ENCODE measurements at places on chromosomes 7 and 10.

- no peak for DNase-seq
Observed at GRCh38 chr10:100551196-100551595, 15.5 kb downstream of the HIF1AN start.

GRCh38 chr10:70355051-70356021, 27.1 kb downstream of the LRRC20 start:
- peak; percentile 50 for DNase-seq

GRCh38 chr10:49089152-49089551, 26.2 kb downstream of the VSTM4 start:
- no peak for DNase-seq

DNA sequence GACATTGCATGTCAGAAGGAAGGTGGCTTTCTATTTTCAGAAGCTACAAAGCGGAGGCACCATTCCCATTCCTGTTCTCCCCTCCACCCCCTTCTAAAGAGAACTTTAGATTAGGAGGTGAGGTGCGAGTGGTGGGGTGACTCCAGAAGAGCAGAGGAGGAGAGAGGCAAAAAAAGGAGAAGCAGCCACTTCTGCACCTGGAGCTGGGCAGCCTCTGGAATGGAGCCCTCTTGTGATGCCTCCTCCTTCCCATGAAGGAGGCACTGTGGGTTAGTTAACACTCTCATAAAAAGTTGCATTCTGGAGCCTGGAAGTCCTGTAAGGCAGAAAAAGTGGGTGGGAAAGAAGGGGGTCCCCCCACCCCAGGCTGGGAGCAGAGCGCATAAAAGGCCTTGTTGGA, 4.8 kb downstream of the PTF1A start:
- no peak for DNase-seq

DNA sequence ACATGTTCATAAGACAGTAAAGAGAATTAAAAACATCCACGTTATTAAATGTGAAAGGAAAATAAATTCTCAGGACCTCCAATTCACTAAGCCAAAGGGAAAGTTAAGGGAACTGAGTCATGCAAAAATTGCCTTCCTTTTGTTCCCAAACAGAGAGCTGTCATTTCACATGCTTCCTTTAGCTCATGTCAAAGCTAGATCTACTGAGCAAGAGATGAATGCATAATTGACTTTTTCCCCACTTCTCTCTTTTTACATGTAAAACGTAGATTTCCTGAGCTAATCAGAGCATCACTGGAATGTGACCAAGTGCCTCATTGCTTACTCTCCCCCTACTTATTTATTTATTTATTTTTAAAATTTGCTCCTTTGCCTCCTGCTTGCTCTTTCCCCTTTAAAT, 129.1 kb upstream of the AMPH start:
- DNase-seq = no peak

- no peak for DNase-seq
Observed at GRCh38 chr10:65611592-65611991, 1314.2 kb upstream of the LRRTM3 start.

DNA sequence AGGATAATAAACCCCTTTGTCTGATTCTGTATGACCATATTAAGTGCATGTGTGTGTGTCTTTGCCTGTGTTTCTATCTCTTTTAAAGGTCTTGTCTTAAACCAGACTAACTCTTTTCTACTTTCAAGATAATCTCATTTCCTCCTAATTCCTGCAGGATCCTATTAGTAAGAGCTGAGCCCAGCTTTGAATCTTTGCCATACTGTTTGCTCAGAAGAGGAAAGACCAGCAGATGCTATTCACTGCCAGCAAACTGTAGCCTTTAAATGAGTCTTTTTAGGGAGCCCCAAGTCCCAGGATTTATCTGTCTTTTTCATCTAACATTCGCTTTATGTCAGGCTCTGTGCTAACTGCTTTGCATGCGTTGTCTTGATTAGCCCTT, 2.9 kb downstream of the GPR158 start:
- no peak for DNase-seq

DNA sequence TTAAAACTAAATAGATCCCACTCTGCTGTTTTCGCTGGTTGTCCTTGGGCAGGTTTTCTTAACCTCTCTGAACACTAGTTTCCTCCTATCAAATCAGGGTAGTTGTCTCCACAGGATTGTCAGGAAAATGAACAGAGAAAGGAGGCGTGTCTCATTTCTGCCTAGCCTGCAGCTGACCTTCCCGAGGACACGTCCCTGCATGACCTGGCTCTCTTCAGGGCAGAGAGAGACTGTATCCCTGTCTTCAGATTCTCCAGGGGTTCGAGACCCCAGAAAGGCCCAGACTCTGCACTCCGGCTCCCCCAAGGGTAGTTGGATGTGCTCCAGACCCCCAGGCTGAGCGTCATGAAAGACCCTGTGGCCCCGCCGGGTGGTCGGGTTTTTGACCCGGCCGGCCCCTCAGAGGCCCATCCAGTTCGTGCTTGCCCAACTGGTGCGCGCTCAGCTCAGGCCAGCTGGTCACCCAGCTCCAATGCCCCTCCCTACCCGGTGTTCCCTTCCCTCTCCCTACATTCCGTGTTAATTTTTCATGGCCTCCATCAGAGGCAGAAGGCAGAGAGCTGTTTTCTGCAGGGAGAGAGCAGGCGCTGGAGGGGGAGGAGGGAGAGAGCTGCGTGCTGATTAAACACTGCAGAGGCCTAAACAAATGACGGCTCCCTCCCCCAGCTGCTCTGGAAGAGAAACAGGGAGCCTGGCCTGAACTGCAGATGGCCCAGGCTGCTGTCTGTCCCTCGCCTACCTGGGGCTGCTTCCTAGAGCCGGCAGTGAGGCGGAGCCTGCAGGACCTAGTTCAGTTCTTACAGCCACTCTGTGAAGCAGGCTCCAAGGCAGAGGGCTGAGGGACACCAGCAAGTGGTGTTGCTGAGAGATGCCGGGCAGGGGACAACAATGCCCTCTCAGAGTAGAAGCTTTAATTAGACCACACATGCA, 86.2 kb upstream of the PPIF start:
- DNase-seq = no peak

GRCh38 chr10:72426986-72427385, 72.3 kb upstream of the DNAJB12 start:
- DNase-seq = peak; percentile 19

DNA sequence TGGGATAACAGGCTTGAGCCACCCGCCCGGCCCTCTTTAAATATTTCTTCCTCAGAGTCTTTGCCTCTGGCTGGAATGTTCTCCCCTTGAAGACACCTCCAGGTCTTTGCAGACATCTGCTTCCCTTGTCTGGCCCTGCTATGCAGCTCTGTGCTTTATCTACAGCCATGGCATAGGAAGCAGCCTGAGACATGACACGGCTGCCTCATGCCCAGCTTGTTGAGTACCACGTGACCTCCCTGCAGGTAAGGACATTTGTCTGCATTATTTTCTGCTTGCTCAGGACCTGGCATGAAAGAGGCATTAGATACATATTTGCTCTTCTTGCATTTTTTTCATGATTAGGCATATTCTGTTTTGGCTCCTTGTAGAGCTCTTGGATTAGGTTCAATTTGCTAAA, 113.8 kb upstream of the KLF6 start:
- DNase-seq = no peak

GRCh38 chr10:650886-651615, 38.4 kb downstream of the DIP2C start:
- DNase-seq = no peak

DNA sequence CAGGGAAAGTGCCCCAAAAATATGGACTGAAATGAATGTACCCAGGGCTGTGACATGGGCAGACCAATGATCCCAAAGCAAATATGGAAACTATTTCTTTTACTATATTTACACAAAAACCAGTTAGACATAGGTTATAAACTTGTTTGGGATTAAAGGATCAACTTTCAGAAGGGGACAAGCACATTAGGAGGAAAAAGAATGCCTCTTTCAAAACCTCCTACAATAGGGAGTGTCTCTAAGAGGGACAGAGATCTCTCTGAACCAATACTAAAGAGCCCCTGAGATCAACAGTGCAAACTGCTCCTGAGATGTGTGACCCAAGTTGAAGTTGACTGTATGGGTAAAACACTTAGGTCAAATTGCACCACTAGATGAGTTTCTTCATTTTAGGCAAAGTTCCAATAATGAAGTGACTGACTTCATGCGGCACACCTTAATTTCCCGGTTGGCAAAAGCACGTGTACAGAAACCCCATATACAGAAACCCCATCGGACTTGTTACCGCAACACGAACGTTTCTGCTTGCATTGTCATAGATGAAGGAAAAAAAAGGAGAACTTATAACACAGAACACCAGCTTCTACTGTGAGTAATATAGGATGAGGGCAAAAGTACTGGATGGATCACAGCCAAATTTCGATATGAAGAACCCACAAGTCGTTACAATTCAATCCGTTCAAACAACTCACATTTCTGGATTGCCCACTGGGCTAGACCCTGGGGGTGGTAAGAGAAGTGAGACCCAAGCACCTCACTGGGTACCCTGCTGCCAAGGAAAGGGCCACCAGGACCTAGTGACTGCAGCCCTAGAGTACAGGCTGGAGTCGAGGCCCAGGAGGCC, 4.3 kb downstream of the SVIL start:
- no peak for DNase-seq

- DNase-seq = no peak
Observed at GRCh38 chr7:96397936-96398598, 76.2 kb upstream of the SLC25A13 start.

- DNase-seq = no peak
Observed at GRCh38 chr7:111205251-111205650, 114.3 kb downstream of the LRRN3 start.

GRCh38 chr10:43619368-43619767, 13.1 kb downstream of the ZNF485 start:
- no peak for DNase-seq

DNA sequence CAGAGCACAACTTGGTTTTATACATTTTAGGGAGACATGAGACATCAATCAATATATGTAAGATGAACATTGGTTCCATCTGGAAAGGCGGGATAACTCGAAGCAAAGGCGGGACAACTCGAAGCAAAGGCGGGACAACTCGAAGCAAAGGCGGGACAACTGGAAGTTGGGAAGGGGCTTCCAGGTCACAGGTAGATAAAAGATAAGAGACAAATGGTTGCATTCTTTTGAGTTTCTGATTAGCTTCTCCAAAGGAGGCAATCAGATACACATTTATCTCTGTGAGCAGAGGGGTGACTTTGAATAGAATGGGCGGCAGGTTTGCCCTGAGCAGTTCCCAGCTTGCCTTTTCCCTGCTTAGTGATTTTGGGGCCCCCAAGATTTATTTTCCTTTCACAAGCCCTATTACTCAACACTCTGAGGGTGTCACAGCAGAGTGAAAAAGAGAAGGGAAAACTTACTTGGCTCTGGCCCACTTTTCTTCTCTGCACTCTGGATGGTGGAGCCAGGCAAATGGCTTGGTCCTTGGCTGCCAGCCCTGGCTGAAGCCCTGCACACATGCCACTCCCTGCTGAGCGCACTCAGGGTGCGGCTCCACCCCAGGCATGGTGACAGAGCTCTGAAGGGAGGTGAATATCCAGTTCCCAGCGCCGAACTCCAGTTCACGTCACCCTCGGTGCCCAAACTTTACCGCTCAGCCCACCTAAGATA, 46.7 kb downstream of the PARD3 start:
- peak; percentile 40 for DNase-seq

GRCh38 chr7:137305901-137306621, 37.5 kb downstream of the PTN start:
- DNase-seq = no peak

GRCh38 chr7:103915680-103916357, 73.6 kb downstream of the RELN start:
- no peak for DNase-seq

GRCh38 chr7:104362756-104363155, 34.4 kb downstream of the LHFPL3 start:
- DNase-seq = no peak

GRCh38 chr10:102120142-102120990, at the start of gene LDB1:
Gene LDB1, minus strand, starts transcription at chr10:102120368. Its CDS starts 258 bp downstream, at chr10:102120110.
- peak; percentile 92 for DNase-seq

DNA sequence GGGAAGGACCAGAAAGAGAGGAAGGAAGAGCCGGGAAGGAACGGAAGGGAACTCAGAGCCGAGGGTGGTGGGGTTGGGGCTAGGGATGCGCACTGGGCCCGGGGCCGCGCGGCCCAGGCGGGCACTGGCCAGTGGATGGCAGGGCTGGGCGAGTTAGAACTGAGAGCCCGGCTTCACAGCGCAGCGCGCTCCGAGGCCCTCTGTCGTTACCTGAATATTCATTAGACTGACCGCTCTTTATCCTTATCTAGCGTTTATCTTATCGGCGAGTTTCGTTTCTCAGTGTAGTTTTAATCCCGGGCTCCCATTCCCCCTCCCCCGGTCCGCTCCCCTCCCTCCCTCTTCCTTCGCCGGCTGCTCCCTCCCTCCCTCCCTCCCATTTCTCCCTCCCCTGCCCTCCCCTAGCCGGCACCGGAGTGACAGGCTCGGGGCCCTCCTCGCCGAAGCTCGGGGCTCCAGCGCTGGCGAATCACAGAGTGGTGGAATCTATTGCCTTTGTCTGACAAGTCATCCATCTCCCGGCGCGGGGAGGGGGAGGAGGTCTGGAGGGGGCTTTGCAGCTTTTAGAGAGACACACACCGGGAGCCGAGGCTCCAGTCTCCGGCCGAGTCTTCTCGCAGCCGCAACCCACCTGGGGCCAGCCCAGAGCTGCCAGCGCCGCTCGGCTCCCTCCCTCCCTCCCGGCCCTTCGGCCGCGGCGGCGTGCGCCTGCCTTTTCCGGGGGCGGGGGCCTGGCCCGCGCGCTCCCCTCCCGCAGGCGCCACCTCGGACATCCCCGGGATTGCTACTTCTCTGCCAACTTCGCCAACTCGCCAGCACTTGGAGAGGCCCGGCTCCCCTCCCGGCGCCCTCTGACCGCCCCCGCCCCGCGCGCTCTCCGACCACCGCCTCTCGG, at the start of gene PAX2:
Gene PAX2, plus strand, starts transcription at position 596 of the 895 bp plus-strand sequence. CDS start 679 bp downstream, outside the sequence.
- no peak for DNase-seq

Measured in globus pallidus (tissue), 1 donor.